AG10803 (cell line): ENCODE measurements at places on chromosomes 2 and 18.

- no peak for DNase-seq
Observed at GRCh38 chr18:3213300-3214059, 6.3 kb downstream of the MYOM1 start.

GRCh38 chr2:80473796-80474195 is 169.2 kb upstream of the LRRTM1 start:
- DNase-seq, result peak; percentile 23

- no peak for DNase-seq
Observed at GRCh38 chr2:193894081-193894480, 1699.3 kb upstream of the TMEFF2 start.

- DNase-seq, result peak; percentile 1
Observed at GRCh38 chr18:51867767-51868166, 472.2 kb upstream of the DCC start.

DNA sequence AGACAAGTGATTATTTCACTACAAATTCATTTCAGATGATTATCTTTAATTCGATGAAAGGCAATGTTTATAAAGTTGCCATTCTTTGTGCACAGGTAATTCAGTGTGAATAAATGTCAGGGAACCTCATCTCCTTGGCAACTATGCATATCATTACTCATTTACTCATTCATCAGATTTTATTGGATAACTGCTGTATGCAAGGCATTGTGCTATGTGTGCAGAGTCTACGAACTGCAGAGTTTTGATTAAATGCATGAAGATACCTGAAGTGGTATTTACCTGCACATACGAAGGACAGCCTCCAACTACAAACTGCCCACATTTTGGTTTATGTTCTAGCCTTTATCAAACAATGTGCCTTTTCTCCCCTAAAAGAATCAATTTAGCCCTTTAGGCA is 3.5 kb downstream of the RND3 start:
- DNase-seq, result no peak

- DNase-seq, result no peak
Observed at GRCh38 chr2:181399027-181399426, 58.2 kb upstream of the ITGA4 start.

GRCh38 chr2:42106257-42106816 is 58.5 kb downstream of the PKDCC start:
- no peak for DNase-seq

DNA sequence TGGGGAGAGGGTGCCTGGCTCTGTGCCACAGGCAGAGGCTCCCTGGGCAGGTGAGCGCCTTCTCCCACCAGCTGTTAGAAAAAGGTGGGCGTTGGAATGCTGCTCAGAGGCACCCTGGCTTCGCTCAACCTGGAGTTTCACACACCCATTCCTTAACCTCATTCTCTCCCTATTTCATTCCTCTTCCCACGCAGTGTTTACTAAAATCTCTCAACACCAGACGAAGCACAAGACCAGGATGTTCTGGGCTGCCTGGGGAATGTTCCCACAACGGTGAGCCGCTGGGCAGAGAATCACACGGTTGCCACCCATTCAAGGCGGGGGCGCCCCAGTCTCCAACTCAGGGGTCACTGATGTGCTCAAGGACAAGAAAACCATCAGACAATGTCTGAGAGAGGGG is 64.5 kb downstream of the TGFA start:
- no peak for DNase-seq

DNA sequence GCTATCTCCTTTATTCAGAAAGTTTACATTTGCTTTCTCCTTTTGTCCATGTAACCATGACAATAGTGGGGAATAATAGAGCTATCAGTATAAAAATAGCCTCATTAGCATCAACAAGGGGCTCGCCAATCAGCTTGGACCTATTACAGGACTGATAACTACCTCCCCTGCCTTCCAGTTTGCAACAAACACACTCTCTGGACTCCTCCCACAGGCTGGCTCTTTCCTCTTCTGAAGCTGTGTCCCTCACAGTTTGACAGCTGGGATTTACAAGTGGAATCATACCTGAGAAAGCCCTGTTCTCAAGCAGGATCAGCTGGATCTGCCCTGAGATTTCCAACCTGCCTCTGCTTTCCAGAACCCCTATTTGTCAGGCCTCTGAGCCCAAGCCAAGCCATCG is 162.5 kb downstream of the GRB14 start:
- no peak for DNase-seq

DNA sequence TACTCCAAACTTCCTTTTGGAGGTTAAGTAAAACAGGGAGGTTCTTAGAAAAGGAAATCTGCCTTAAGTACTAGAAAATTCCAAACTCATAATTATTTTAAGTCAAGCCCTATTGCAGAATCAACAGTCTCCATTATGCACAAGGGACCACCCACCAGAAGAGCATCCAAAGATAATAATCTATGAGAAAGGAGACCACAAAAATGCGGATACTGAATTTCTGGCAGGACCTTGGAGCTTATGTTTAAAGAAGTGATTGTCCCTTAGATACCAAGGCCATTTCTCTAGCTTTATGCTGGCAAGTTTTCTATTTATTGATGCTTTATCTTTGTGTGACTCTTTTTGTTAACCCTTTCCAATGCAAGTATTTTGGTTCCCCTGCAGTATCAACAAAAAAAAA is 404.0 kb upstream of the MMADHC start:
- DNase-seq, result peak; percentile 48

- peak; percentile 66 for DNase-seq
Observed at GRCh38 chr2:196592911-196593881, 46.3 kb upstream of the CCDC150 start.

GRCh38 chr2:240131296-240131695 is 4.8 kb downstream of the COPS9 start:
- DNase-seq, result no peak

GRCh38 chr2:118994778-118995177 is 52.8 kb downstream of the MARCO start:
- no peak for DNase-seq

DNA sequence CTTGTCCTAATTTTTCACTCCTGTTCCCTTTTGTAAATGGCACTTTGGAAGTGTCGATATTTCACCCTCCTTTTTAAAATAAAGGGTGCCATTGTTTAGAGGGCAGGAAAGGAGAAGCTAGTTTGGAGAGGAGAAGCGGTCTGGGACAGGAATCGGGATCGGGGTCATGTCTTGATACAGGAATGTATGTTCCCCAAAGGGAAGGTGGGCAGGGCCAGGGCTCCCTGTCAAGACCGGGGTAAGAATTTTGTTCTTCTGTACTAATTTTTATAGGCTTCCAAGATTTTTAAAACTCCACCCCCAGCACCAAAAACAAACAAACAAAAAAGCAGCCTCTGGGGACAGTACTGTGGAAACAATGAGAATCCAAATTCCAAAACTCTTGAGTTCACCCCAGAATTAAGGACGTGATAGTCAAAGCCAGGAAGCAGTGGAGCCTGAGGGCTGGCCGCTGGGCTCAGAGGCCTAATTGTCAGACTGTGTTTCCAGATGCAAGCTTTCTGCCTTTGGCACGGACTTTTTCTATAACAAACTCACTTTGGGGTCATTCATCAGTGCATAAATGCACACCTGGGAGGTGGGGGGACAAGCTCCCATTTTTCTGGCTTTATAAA is 250.4 kb upstream of the SIX2 start:
- no peak for DNase-seq
